Frontal cortex (tissue), 4 donors: ENCODE measurements at places on chromosomes 7 and 10.

DNA sequence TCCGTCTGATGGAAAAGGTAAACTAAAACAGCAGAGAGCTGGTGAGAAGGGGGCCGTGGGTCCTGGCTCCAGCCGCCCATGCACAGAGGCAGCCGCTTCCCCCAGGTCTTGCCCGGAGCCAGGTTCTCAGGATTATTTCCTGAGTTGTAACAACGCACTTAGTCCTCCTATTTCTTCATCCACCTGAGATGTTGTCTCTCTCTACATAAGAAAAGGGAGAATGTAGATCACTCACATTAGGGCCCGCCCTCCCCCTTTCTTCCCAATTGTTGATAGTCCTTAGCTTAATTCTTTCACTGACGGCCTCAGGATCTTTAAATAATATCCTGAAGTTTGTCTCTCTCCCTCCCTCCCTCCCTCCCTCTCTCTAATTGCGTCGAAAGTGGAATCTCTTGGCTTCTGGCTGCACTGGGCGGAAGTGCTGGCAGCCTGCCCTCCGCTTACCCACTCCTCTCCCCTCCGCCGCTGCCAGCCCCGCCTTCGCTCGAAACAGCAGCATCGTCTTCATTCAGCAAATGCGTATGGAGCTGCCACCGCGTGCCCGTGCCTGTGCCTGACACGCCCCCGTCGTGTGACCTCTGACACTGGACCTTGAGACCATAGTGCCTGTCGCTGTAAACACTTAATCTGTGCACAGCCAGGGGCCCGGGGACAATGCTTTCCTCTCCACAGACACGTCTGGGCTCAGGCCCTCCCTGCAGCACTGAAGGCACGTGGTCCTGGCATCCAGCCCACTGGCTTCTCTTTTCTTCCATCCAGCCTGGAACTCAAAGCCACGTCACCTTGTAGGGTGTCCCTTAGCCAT, 174.5 kb upstream of the PPP2R2D start:
- peak; percentile 62 for DNase-seq

GRCh38 chr10:14325325-14325955, 5.3 kb downstream of the FRMD4A start:
- DNase-seq = no peak

DNA sequence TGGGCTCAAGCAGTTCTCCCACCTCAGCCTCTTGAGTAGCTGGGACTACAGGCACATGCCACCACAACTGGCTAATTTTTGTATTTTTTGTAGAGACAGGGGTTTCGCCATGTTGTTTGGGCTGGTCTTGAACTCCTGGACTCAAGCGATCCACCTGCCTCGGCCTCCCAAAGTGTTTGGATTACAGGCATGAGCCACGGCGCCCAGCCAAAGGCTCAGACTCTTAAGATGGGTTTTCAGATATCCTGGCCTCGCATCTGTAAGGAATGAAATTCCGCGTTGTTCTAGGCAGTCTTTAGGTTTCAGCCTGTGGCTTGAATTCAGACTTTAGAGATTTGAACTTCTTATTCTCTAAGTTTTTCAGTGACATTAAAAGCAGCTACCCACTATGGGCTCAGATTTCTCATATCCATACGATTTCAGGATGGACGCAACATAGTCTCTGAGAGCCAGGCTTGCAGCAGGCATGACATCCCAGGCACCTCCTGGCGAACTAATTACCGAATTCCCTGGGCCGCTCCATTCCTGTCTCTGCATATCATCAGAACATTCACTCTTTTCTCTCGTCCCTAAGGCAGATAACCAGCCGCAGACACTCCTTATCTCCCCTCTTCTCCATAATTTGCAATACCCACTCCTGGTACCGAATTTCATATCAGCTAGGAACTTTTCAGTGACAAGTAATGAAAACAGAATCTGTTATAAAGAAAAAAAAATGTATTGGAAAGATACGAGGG, 29.7 kb downstream of the IL15RA start:
- DNase-seq = no peak

GRCh38 chr7:158264881-158265742, 322.5 kb downstream of the PTPRN2 start:
- no peak for DNase-seq

DNA sequence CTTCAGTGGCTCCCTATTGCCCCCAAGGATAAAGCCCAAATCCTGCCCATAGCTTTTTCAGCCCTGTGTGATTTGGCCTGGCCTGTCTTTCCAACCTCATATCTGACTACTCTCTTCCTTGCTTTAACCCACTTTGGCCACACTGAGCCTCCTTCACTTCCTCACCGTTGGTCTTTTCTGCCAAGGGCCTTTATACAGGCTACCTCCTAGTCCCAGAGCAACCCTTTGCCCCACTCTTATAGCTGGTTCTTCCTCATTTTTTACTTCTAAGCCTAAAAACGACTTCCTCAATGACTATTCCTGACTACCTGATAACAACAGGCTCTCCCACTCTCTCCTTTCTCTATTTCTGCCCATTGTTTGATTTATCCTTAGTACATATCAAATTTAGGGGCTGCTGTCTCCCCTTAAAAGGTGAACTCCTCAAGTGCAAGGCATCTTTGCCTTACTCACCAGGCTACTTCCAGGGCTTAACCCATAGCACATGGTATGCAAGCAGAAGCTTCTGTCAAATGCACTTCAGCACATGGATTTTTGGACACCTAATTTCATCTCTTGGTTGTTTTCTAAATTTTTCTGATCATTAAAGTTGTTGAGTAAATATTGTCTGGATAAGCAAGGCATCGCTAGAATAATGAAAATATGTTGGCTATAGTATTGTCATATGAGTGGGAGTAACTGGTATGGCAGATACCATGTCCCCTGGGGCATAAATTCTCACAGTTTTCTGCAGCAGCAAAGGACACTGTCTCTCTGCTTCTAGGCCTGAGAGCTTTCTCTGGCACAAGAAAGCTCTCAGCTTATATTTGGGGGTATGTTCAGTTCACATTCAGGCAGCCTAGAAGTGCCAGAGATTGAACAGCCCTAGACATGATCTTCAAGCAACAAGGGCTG, 201.5 kb upstream of the GPR26 start:
- no peak for DNase-seq

DNA sequence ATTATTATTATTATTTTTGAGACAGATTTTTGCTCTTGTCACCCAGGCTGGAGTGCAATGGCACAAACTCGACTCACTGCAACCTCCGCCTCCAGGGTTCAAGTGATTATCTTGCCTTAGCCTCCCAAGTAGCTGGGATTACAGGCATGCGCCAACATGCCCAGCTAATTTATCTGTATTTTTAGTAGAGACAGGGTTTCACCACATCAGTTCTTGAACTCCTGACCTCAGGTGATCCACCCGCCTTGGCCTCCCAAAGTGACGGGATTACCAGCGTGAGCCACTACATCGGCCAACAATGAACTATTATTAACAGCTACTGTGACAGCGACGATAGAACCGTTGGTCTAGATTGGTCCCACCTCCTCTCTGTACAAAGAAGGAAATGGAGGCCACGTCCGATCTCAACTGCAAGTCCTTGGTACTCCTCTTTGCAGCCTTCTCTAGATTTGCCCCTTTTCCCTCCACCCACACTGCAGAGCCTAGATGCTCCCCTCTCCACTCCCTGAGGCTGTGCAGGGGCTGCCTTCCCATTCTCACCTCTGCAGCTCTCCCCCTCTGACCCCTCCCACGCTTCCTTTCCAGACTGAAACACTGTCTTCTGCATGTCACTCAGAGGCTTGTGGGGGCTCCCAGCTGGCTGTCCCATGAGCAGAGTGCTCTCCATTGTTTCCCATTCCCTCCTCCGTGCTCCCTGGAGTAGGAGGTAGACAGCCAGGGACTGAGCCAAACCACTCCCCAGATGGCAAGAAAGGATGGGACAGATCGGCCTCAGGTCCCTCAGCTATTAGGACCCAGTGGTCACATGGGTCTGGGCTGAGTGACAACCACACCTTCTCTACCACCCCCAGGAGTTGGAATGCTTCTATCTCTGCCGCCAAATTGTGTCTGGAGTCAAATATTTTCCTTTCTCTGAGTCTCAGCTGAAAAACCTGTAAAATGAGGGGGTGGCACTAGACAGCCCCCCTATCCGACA, 2.3 kb downstream of the LOXL4 start:
- DNase-seq = no peak

- DNase-seq = no peak
Observed at GRCh38 chr10:36358736-36359135, 716.6 kb upstream of the FZD8 start.

GRCh38 chr10:126902157-126902556, 3.1 kb upstream of the DOCK1 start:
- no peak for DNase-seq

- no peak for DNase-seq
Observed at GRCh38 chr7:118870187-118870586, 645.7 kb downstream of the ANKRD7 start.

DNA sequence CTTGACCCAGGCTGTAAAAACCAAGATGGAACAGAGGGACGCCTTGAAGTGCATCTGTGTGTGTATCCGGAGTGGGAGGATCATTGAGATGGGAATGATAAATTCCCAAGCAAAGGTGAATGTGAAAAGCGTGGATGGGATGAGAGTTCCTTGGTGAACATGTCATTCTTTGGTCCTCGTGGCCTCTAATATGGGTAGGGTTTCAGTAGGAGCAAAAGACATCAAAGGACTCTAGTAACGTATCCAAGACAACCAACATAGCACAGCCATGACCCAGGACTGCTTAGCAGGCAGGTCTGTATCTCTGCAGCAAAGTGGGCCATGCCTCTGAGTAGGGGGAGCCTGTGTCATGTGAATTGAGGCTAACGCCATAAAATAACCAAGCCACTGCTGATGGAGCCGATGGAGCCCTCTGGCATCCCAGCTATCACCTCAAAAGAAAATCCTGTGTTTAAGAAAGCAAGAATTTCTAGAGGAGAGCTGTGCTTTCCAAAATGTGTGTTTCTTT, 98.6 kb downstream of the CCDC3 start:
- DNase-seq = no peak

DNA sequence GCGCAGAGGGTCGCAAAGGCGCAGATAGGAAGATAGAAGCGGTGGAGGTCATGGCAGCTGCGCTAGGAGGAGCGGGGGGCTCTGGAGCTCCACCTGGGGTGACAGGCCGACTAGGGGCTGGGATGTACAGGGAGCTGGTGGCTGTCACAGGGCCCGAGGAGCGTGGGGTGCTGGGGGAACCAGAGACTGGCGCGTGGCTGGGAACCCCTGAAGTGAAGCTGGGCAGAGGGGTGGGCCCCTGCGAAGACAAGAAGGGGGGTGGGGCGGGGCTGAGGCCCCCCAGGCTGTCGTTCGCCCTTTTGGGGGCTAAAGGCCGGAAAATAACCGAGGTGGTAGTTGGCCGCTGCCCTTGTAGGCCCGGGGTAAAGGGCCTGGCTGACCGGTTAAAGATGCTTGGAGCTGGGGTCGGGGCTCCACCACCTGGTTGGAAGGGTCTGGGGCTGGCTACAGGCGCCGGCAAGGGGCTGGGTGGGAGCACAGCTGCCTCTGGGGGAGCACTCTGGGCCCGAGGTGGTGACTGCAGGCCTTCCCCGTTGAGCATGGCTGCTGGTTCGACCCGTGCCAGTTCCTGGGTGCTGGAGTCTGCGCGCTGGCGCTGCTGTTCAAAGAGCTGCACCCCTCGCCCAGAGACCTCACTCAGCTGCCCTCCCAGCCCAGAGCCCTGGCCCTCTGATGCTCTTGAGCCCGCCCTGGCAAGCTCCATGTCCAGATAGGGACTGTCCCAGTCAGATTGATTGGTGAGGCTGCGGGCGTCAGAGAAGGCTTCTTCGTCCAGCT, 6.8 kb upstream of the MYOZ1 start:
- no peak for DNase-seq

DNA sequence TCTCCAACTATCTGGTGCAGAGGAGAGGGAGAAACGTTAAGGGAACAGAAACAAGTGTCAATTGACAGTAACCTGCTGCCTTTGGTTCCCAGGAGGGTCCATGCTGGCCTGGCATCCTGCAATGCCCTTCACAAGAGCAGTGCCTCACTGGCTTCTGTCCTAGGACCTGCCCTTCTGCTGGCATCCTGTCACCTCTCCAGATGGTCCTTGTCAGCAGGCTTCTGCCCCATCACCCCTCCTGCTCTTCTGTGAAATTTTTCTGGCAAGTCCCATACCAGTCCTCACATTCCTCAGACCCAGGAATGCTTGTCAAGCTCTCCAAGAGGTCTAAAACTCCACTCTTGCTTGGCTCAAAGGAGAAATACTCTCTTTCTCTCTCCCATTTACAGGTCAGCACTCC, 34.2 kb downstream of the C10orf67 start:
- no peak for DNase-seq

GRCh38 chr7:128108641-128109423, 77.6 kb upstream of the LRRC4 start:
- DNase-seq = no peak

GRCh38 chr10:96292971-96293920, 11.0 kb upstream of the DNTT start:
- DNase-seq = peak; percentile 40

GRCh38 chr7:98852826-98853225, 17.0 kb downstream of the TMEM130 start:
- DNase-seq = no peak

GRCh38 chr10:32461203-32461602, 15.3 kb downstream of the CCDC7 start:
- DNase-seq = no peak

- no peak for DNase-seq
Observed at GRCh38 chr7:102415685-102416225, 17.6 kb upstream of the ORAI2 start.

DNA sequence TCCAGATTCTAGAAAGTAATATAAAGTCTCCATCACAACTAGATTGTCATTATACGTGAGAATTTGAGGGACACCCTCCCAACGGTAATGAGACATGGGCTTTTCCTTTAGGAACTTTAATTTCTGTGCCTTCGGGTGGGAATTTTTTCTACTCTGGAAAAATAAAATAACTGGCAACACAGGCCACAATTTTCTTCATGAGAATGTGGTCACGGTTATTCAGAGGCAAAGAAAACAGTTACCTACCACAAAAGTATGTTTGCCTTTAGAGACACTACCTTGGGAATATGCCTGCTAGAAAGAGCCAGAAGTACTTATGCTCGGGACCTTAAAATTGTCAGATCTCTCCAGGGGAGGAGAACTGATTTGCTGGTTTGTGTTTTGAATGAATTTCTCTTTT, 99.4 kb downstream of the ITGA8 start:
- no peak for DNase-seq

DNA sequence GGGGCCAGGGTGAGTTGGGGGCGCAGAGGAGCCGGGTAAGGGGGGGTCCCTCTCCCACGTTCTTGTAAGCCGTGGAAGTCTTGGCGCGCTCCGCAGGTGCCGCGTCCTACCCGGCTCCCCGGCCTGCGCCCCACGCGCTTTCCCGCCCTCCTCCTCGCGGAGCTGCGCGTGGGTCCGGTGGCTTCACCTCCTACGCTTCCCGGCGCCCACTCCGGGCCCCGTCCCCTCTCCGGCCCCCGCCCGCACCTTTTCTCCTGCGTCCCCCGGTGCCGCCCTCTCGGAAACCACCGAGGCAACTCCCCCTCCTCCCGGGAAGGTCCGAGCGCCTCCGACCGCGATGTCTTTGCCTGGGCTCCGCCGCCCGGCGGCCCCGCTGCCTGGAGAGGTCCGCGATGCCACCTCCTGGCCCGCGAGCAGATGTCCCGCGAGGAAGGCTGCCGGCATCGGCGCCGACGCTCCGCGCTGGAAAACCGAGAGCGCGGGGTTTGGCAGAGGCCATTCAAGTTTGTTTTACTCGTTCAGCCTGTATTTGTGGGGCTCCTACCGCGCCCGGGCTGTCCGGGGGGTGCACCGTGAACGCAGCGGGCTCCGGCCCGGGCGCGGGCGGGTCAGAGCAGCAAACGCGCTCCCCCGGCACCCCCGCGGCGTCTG, 2.4 kb upstream of the NKX6-2 start:
- peak; percentile 84 for DNase-seq
